ENCODE measurements at places on chromosomes 7 and 10. TPM values are rescaled to one million over a fixed set of nuclear protein-coding genes. Genes with fewer than 3 reads are reported as not detected.

TYW1B gene
- 9.8 TPM for total RNA-seq

GSTO2 gene
- 1.7 TPM for total RNA-seq

OPALIN gene
- not detected for total RNA-seq

DNA sequence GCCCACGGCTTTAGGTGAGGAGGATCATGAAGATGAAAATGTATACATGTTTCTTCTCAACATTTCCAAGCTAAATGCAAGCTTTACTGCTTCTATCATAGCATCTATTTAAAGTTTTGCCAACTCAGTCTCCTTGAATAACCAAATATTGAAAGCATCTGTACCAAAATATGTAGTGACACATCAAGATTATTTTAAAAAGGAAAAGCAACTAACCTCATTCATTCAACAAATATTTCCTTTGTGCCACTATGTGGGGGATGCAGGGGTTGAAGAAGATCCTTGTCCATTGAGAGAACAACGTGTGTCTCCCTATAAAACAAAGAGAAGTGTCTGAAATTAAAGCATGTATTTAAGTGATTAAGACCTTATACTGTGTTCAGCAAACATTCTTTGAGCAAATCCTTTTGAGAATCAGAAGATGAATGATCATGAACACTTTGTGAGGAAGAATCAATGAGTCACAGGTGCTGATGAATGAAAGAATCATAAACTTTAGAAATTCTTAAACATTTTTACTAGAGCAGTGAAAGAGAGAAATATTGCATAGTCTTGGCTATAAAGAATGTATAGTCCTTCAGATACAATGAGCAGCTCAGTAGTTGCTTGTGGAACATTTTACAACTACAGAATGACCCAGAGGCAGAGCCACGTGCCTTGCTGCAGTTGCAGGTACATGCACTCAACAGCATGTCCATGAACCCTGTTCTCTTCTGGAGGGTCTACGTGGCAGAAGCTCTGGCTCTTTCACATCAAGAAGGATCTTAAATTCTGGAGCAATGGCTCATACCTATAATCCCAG, 13.9 kb downstream of the TAS2R60 start:
- DNase-seq: no peak

ACTR3C gene
- total RNA-seq: 17.2 TPM

GPR37 gene
- total RNA-seq: not detected

GRCh38 chr10:36051500-36051991, 409.4 kb upstream of the FZD8 start:
- DNase-seq: no peak

GRCh38 chr7:129959471-129960203, 6.9 kb upstream of the UBE2H start:
- DNase-seq: no peak

DNA sequence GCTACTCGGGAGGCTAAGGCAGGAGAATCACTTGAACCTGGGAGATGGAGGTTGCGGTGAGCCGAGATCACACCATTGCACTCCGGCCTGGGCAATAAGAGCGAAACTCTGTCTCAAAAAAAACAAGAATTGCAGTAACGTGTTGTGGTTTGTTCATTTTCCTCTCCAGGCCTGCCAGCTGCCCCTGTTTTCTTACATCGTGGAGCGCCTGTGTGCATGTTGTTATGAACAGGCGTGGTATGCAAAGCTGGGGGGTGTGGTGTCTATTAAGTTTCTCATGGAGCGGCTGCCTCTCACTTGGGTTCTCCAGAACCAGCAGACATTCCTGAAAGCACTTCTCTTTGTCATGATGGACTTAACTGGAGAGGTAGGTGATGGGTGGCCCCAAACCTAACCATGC, 52.1 kb downstream of the TRRAP start:
- DNase-seq: no peak

ZNF365 gene
- 13.8 TPM for total RNA-seq

- no peak for DNase-seq
Measured at GRCh38 chr10:27826369-27826768, 80.8 kb upstream of the MKX start.

TRIM4 gene
- total RNA-seq: 28.6 TPM

CRHR2 gene
- total RNA-seq: not detected

DNA sequence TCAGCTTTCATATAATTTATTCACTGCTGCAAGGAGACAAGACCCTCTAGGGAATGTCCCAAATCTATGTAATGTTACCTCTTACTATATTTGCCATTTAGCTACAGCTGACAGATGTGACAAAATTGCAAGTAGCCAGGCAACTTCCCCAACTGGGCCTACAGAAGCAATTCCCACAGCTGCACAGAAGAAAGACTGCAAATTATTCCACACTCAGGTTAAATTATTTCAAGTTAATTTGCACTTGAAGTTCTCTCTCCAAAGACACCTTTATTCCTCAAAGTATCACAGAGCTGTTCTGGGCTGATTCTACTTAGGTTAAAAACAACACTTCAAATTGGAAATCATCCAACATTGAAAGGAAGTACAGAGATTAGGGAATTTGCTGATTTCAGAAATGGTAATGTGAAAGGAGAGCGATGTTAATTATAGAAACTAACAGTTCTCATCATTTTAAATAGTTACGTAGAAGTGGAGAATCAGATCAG, 133.6 kb downstream of the THSD7A start:
- DNase-seq: no peak

DNA sequence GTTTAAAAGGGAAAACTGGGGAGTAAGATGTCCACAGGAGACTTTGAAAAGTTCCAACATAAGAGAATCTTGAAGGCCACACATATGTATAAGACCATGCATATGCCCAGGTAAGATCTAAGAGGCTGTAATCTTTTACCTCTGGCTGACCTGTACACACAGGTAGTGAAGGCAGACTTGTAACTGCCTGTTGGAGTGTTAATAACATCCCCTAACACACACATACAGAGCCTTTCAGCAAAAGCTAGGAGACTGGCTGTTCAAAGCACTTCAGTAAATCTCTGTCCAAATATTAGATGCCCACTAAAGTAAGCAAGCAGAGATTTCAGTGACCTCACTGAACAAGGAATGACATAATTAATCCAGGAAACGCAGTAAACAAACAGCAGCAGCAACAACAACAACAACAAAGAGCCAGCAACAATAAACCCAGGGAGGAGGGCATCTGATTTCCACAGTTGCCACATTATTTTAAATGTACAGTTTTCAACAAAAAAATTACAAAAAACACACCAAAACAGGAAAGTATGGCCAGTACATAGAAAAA, 15.0 kb downstream of the CYP51A1 start:
- DNase-seq: no peak

HOXA10 gene
- total RNA-seq: 0.35 TPM

ZCCHC24 gene
- total RNA-seq: 1.8 TPM

DNA sequence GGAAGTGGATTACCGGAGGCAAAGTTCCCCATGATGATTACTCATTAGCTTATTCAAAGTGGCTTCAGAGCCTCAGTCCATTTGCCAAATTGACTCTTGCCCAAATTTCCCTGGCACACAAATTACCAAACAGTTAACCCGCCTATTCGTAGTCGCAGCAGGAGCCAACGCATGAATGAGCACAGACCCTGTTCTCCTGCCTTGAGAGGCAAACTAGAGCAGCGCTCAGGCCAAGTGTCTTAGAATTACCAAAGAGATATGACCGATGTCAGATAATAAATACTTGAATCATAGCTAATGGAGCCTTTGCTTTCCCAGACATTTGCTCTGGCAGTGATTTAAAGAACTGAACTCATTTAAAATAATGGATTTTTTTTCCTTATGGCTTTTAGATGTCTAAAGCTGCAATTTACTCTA, 64.9 kb downstream of the CTTNBP2 start:
- no peak for DNase-seq

DNA sequence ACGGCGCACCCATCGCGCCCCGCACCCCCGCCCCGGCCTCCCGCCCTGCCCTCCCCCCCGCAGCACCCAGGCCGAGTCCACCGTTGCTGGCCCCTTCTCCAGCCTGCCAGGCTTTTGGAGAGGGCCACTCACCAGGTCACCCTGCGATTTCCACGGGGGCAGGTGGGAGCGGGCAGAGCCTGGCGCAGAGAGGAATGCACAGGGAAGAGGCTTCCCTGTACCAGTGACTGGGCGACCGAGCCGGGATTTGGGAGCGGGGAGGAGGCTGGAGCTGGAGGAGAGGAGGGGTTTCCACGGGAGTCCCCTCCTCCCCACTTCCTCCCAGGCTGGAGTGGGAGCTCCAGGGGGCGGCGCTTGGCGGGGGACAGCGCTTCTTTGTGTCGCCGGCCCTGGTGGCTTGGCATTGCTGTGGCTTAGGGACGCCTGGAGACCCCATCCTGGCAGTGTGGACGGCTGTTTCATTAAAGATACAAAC, 19.3 kb downstream of the TCAF1 start:
- no peak for DNase-seq

COL1A2 gene
- total RNA-seq: not detected

DNA sequence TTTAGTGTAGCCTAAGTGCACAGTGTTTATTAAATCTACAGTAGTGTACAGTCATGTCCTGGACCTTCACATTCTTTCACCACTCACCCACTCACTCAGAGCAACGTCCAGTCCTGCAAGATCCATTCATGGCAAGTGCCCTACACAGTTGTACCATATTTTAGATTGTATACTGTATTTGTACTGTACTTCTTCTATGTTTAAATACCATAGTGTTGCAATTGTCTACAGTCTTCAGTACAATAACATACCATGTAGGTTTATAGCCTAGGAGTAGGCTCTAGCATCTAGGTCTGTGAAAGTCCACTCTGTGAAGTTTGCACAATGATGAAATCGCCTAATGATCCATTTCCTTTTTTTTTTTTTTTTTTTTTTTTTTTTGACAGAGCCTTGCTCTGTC, 12.0 kb downstream of the EEPD1 start:
- no peak for DNase-seq

CAMK2B gene
- total RNA-seq: not detected

ABCC2 gene
- 3.6 TPM for total RNA-seq

VAX1 gene
- not detected for total RNA-seq

ARHGAP22 gene
- 0.42 TPM for total RNA-seq

DNA sequence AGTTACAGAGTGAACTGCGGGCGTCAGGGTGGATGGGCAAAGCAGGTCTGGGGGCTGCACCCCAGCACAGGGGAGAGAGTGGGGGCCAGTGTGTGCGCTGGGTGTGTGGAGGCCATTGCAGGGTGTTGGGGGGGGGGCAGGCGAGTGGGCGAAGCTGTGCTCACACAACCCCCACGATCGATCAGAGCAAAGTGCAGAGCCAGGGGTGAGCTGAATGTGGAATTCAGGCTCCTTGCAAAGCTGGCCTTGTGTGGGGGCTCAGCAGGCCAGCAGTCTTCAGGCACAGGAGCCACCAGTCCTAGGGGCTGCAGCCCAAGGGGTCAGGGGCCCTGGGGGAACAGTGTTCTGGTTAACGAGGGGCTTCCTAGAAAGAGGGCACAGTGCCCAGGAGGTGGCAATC, 862 bp upstream of the SHH start:
- no peak for DNase-seq

DNA sequence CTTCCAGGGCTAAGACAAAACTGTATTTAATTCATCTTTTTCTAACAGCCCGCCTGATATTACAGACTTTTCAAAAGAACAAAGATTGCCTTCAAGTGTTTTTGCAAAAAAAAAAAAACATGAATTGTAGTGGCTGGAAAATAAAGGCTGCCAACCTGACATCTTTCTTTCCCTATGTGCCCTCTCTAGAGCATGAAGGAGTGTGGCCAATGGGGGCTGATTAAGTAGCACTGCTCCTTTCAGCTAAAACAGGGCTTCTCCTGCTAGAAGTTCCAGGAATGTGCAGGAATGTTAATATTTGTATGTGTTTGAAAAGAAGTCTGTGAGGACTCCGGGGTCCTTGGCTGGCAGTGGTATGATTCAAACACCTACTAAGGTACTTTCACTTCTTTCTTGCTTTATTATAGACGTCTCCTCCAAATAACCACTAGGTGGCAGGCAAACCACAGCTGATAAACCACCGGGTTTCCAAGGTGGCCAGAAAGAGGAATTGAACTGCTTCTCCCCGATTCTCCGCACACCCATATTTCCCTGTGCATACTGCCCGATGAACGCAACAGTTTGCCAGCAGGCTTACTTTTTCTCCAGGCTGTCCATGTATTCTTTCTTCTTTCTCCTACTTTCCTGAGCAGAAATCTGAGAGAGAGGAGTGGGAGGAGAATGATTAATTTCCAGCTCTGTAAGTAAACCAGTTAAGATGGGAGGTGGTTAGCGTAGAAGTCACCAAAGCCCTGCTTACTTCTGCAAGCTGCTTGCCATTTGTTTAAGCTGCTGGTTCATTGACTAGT, 56.8 kb upstream of the DGKI start:
- DNase-seq: peak; percentile 73

GRCh38 chr10:125049216-125049881, 107.4 kb downstream of the ZRANB1 start:
- DNase-seq: no peak
